Pancreas (tissue), 10 donors: ENCODE measurements at places on chromosomes 13 and 19. TPM values are rescaled to one million over a fixed set of nuclear protein-coding genes. Genes with fewer than 3 reads are reported as not detected.

Gene UBAC2
- 28.5 TPM for total RNA-seq

Gene ZNF146
- 35.2 TPM for total RNA-seq

Gene LAMP1
- total RNA-seq: 114 TPM

Gene GPC6
- 3.3 TPM for total RNA-seq

Gene COX7A1
- total RNA-seq: 11.1 TPM

Gene SHISA7
- not detected for total RNA-seq

Gene GRK1
- not detected for total RNA-seq

GRCh38 chr13:21777166-21777565 lies 106.3 kb downstream of the FGF9 start:
- H3K27me3 ChIP-seq: no peaks in the 10 kb centered on the region
- no peak for DNase-seq
- H3K36me3 ChIP-seq: no peaks in the 10 kb centered on the region
- no peaks in the 10 kb centered on the region for H3K4me1 ChIP-seq

DNA sequence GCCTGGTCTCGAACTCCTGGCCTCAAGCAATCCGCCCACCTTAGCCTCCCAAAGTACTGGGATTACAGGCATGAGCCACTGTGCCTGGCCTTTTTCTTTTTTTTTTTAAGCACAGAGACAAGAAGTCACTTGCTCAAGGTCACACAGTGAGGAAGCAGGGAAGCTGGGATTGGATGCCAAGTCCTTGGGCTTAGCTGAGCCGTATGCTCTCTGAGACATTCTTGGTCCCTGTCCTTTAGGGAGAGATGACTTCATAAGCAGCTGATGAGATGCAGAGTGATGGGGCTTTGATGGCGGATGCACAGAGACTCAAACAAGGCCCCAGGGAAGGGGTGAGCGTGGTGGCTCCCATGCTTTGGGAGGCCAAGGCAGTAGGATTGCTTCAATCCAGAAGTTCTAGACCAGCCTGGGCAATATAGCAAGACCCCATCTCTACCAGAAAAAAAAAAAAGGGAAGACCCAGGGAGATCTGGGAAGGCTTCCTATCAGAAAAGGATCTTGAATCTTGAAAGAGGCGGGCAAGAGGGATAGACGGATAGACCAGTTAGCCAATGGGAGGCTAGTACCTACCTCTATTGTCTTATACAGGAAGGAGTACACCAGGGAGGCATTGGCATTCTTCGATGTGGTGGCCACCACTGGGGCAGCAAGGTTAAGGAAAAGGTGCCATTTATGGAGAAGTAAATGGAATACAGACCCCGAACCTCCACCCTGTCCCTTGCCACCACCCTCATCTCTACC lies 3.9 kb downstream of the AP1M2 start:
- H3K4me3 ChIP-seq: no peak overlapping the region
- H3K36me3 ChIP-seq: no peaks in the 10 kb centered on the region
- H3K4me1 ChIP-seq: no peaks in the 10 kb centered on the region
- H3K27ac ChIP-seq: no peak overlapping the region
- no peaks in the 10 kb centered on the region for H3K27me3 ChIP-seq

DNA sequence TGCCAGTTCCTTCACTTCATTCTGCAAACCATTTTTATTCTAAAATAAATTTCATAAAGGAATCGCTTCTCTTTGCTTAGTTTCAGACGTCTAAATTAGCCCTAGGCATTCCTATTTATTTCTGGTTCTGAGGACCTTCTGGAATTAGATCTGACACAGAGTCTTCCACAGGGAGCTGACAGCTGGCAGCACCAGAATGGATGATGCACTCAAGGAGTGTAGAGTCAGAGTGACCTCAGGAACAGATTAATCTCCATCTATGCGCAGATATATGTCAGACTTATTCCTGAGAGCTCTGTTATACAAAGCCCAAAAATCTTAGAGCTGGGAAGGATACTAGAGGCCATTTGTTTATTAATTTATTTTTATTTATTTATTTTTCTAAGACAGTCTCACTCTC lies 450.8 kb downstream of the HS6ST3 start:
- no peaks in the 10 kb centered on the region for H3K4me1 ChIP-seq
- H3K36me3 ChIP-seq: no peaks in the 10 kb centered on the region
- no peak overlapping the region for H3K4me3 ChIP-seq
- no peaks in the 10 kb centered on the region for H3K27me3 ChIP-seq

- no peaks in the 10 kb centered on the region for H3K27me3 ChIP-seq
- DNase-seq: no peak
- H3K36me3 ChIP-seq: no peaks in the 10 kb centered on the region
- no peak overlapping the region for H3K4me3 ChIP-seq
- H3K4me1 ChIP-seq: no peaks in the 10 kb centered on the region
Observed at GRCh38 chr13:84430015-84430414, 547.7 kb upstream of the SLITRK1 start.

DNA sequence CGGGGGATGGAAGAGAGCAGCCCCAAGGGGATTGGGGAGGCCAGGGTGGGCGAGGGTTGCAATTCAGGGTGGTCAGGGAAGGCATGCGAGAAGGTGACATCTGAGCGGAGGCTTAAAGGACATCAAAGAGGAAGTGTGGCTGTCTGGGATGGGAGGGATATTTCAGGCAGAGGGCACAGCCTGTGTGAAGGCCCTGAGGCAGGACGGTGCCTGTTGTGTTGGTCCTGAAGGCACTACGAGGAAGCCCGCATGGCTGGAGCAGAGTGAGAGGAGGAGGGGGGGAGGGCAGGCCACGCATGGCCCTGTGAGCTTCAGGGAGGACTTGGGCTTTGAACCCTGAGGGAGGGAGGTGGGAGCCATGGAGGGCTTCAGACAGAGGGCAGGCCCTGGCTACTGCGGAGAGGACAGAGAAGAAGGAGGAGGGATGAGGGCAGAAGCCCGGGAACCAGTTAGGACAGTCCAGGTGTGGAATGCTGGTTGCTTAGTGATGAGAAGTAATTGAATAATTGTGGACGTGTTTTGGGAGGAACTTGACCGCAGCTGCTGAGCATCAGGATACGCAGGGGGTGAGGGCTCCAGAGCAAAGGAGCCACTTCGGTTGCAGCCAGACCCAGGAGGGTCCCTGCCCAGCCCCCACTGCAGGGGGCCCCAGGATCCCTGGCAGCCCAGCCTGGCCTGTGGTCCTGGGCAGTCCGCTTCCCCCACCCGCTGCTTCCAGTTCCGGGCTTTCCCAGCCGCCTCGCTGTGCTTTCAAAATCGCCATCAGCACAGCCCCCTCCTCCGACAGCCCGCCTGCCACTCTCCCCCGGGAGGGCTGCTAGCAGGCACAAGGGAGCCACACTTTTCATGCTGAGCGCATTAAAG lies 6.2 kb downstream of the TLE6 start:
- H3K27ac ChIP-seq: peak overlapping the region; percentile 55
- no peak overlapping the region for H3K4me3 ChIP-seq
- no peak for DNase-seq

DNA sequence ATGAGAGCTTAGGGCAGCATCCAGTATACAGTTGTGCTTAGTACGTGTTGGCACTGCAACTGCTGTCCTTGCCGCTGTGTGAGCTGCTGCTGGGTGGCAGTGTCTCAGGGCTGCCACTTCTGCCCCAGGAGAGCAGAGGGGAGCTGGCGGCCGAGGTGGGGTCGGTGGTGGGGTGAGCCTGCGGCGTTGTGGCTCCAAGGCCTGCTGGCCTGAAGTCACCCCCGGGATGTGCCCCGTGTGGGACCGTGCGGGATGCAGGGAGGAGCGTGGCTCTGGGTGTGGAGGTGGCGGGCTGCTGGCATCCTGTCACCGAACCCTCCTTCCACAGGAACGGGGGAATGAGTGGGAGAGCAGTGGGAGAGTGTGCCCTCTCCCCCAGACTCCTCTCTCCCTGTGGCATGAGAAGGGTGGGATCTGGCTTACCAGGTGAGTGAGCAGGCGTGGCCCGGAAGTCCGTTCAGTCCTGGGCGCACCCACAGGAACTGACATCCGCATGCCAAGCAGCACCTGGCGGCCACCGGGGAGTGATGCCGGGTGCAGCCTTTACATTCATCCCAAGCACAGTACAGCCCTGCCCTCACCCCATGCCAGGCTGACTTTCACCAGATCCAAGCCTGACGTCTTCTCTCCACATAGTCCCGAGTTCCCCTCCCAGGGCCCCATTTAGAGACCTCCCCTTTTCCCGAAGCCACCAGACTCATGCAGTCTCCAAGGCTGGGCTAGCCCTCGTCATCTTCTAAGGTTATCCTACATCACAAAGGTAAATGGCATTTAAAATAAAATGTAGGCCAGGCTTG lies 26.6 kb downstream of the MCF2L start:
- no peak overlapping the region for H3K4me3 ChIP-seq
- H3K27me3 ChIP-seq: no peaks in the 10 kb centered on the region
- no peak overlapping the region for H3K27ac ChIP-seq

- H3K27me3 ChIP-seq: no peaks in the 10 kb centered on the region
- no peaks in the 10 kb centered on the region for H3K4me1 ChIP-seq
- H3K27ac ChIP-seq: peak overlapping the region; percentile 31
- no peaks in the 10 kb centered on the region for H3K36me3 ChIP-seq
- no peak overlapping the region for H3K4me3 ChIP-seq
Observed at GRCh38 chr19:18300930-18301717, 19.7 kb upstream of the JUND start.

DNA sequence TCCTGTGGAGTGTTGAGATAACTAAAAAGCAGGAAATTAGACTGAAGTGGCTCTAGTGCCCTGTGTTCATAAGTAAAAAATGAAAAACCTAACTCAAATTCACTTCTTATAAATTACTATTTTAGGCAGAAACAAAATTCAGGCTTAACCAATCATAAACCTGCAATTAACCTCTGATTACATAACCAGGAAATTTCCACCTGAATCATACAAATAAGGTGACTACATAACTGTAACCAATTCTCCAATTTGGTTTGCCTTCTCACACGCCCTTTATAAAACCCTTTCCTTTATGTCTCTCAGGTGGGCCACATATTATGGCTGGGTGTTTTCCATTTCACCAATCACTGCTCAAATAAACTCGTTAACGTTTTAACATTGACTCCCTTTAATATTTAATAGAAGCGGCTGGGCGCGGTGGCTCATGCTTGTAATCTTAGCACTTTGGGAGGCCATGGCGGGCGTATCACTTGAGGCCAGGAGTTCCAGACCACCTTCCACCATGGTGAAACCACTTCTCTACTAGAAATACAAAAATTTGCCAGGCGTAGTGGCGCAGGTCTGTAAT lies 22.9 kb upstream of the ZNF724 start:
- no peak for DNase-seq
- no peaks in the 10 kb centered on the region for H3K4me1 ChIP-seq
- peaks cover 4% of the 10 kb centered on the region for H3K36me3 ChIP-seq
- peak overlapping the region; percentile 76 for H3K27ac ChIP-seq
- H3K27me3 ChIP-seq: no peaks in the 10 kb centered on the region
- H3K4me3 ChIP-seq: peak overlapping the region; percentile 94

GRCh38 chr19:44024900-44025216 lies 321 bp upstream of the ZNF222 start:
- no peak for DNase-seq
- no peaks in the 10 kb centered on the region for H3K4me1 ChIP-seq
- H3K4me3 ChIP-seq: peak overlapping the region; percentile 60
